ENCODE measurements at places on chromosomes 4 and X.

- DNase-seq: no peak
Observed at GRCh38 chrX:155144926-155145325, 71.3 kb upstream of the VBP1 start.

GRCh38 chrX:115030625-115031024, 13.2 kb upstream of the IL13RA2 start:
- DNase-seq: no peak

DNA sequence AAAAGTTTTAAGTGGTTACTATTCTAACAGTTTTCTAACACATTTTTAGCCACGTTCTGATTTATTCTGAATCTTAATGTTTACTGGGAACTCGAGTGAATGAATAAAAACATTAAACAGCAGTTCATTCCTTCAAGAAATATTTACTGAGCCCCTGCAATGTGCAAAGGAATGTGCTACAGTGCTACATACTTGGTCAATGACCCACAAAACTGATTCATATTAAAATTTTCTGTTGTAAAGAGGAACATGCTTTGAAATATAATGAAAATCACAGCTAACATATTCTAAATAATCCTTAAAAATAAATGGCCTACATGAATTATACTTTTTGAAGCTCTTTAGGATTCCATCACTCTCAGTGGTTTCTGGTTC, 78.7 kb downstream of the ARAP2 start:
- DNase-seq: no peak

DNA sequence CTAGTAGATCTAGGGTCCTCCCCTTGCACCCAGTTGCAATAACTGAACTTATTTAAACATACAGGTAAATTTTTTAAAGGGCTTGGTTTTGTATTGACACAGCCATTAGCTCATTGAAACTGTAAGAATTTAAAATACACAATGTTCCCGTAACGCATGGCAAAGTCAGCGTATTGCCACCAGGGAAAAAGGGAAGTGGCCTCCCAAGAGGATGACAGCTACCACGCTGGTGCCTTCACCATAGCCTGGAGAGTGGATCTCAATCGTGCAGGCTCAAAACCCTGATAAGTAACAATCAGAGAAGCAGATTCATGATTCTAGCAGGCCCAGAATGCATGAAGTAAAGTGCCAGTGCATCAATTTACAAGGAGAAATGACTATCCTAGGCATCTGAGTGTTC, 49.4 kb upstream of the RELL1 start:
- DNase-seq: no peak

- peak; percentile 72 for DNase-seq
Observed at GRCh38 chr4:7266525-7267292, 74.4 kb downstream of the SORCS2 start.

DNA sequence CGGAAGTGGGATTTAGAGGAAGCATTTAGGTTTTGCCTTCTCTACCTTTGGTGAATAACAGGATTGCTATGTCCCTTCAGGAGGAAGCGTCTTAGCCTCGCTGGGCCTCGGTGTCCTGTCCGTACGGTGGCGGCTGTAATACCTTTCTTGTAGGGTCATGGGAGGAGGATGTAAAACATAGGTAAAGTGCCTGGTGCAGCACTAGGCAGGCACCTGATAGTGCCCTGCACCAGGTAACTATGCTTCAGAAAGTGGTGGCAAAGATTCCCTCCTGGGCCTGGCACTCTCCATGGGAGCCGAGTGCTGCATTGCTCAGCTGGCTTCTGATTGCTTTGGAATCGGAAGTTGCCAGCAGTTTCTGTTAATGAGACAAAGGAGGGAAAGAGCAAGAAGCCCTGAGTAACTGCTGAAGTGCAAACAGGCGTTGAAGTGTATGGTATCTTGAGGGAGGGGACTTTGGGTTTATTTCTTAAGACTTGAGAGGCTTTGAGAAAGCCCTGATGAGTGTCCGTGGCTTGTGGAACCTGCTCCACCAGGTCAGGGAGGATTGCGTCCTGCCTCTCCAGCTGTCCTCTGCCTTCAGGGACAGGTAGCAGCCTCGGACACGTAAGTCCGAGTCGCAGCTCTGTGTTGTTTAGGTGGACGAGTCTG, 45.8 kb downstream of the TBC1D14 start:
- no peak for DNase-seq

GRCh38 chrX:129654652-129655546, at the start of gene APLN:
APLN (minus strand) TSS chrX:129654956; CDS start chrX:129654630, 326 bp downstream.
- DNase-seq: peak; percentile 38

All from mesenchymal stem cell (in vitro differentiated cells and primary cell).